ENCODE measurements at places on chromosomes 7 and 10.

GRCh38 chr10:74888962-74889661 lies 62.7 kb downstream of the KAT6B start:
- DNase-seq, result no peak

DNA sequence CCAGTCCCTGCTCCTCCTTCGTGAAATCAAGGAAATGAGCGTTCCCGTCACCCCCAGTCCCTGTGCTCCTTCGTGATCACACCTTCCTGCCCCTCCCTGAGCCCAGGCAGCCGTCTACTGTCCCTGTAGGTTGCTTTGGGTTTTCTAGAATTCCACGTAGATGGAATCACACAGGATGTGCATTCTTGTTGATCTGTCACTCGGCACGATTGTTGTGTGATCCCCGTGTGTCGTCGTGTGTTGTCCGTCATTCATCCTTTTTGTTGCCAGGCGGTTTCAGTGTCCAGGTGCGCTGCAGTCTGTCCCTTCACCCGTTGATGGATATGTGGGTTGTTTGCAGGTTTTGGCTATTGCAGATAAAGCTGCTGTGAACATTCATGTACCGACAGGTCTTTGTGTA lies 9.4 kb downstream of the MTG1 start:
- DNase-seq, result no peak

DNA sequence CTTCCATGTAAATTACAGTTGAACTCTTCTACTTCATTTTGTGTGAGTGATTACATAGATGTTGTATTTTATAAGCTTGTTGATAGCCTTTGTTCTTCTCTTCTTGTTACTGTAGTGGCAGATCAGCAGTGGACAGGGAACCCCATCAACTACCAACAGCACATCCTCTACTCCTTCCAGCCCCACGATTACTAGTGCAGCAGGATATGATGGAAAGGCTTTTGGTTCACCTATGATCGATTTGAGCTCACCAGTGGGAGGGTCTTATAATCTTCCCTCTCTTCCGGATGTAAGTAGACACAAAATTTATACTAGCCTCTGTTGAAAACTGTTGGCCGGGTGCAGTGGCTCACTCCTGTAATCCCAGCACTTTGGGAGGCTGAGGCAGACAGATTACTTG lies 110.7 kb downstream of the TRIM24 start:
- DNase-seq, result no peak

- DNase-seq, result no peak
Observed at GRCh38 chr7:156956727-156957126, 7.2 kb downstream of the NOM1 start.

DNA sequence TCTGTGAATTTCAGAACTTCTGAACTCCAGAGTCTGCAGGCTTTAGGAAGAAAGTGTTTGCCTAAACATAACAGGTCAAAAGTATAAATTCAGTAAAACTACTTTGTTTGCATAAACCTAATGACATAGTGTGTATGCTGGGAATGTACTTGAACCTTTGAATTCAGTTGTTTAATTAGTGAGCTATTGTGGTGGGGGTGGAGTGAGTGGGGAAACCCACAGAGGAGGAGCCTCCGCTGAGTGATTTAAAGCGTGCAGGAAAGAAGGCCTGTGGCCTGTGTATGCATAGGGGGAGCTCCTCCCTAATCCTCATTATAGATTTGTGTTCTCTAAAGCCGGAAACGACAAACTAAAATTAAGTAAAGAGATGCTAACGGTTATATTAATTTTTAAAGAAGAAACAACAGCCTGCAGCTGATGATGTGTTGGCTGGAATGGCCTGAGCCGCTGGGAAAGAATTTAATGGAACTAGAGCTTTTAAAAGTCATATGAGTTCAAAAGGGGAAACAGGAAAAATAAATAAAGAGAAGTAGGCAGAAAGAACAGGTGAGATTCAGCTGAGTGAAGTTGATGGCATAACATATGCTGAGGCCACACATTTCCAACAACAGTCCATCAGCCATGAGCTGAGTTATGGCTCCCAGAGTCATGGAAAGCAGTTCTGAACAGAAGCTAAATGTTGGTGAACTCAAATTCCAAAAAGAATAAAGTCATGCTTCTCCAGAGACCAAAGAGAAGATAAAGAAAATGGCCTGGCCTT lies 595.0 kb downstream of the GRM8 start:
- DNase-seq, result no peak

DNA sequence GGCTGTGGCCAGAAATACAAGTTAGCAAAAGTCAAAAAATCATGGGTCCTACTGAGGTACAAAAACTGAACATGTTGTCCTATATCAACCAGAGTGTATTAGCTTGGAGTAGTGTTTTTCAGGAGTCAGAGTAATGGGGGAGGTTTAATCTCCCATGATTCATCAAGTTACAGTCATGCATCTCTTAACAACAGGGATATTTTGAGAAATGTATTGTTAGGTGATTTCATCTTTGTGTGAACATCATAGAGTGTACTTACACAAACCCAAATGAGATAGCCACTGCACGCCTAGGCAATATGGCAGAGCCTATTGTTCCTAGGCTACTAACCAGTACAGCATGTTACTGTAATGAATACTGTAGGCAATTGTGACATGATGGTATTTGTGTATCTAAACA lies 14.9 kb upstream of the TES start:
- DNase-seq, result no peak

DNA sequence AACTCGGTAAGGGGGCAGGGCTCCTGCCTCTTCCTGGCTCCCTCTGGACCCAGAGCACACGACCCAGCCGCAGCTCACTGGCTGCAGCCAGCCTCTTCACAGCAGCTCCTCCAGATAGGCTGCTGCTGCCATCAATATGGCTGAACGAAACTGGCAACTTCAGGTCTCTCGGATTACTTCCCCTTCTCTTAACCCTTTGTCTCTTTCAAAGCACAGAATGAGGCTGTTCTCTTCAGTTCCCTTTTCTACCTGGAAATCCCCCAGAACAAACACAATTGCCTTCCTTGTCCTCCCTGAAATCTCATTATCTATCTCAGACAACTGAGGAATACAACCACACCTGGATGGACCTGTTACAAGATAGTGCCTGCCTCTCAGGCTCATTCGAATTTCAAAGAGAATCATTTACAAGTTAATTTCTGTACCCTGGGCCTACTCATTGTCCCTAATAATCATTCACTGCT lies 193.4 kb upstream of the MBL2 start:
- no peak for DNase-seq

DNA sequence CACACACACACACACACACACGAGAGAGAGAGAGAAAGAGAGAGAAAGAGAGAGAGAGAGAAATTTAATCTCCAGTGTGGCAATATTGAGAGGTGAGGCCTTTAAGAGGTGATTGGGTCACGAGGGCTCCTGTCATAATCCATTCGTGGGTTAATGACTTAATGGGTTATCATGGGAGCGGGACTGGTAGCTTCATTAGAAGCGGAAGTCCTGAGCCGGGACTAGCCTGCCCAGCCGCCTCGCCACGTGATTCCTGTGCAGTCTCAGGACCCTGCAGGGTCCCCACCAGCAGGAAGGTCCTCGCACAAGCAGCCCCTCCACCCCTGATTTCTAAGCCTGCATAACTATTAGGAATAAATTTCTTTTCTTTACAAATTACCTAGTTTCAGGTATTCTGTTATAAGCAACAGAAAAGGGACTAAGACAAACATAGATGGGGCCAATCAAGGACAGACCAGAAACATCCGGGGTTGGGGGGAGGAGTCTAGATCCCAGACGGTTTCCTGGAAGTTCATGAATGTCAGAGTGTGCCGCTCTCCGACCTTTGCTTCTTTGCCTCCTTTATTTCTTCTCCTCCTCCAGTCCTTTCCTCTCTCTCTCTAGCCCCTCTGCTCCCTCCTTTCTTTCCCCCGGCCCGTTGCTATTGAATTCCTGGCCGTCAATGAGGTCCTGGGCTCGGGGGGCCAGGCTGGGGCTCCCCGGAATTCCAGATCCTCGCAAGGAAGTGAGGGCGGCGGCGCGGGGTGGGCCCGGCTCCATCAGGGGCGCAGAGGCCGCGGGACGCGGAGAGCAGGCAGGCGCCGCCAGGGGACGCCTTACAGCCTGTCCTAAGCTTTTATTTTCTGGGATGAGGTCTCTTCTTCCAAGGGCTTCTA lies 146.8 kb downstream of the CYP26A1 start:
- no peak for DNase-seq

DNA sequence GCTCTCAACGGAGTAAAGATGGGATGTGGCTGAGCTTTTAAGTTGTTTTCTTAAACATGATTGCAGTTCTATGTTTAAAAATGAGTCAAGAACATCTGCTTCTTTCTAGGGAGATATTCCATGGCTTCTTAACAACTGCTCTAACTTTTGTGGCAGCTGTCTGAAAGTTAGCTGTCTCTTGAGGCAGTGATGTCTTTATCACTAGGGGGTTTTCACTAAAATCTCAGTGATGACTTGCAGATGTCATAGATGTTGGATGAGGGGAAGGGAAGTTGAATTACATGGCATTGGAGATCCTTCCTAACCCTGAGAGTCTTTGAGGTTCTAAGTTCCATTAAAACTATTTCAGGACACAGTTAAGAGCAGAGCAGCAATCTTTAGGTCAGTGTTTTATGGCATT lies 43.5 kb downstream of the PRKG1 start:
- no peak for DNase-seq

- DNase-seq, result no peak
Observed at GRCh38 chr7:70410134-70410750, 721.7 kb upstream of the GALNT17 start.

DNA sequence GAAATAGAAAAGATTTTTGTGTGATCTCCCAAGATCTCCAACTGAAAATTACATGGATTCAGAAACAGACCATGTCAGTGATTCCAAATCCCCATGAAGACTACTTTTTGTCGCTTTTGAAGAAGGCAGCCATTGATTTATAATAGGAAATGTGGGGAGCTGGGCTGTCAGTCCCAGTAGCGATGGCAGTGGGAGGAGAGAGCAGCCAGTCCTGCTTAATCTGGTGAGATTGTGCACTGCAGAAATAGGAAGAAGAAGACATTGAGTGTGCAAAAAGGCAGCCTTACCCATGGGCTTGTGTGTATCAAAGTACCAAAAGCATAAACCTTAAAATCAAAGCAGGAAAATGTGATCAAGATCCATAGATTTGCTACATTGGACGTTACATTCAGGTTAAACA lies 4.8 kb downstream of the ADRB1 start:
- DNase-seq, result no peak

DNA sequence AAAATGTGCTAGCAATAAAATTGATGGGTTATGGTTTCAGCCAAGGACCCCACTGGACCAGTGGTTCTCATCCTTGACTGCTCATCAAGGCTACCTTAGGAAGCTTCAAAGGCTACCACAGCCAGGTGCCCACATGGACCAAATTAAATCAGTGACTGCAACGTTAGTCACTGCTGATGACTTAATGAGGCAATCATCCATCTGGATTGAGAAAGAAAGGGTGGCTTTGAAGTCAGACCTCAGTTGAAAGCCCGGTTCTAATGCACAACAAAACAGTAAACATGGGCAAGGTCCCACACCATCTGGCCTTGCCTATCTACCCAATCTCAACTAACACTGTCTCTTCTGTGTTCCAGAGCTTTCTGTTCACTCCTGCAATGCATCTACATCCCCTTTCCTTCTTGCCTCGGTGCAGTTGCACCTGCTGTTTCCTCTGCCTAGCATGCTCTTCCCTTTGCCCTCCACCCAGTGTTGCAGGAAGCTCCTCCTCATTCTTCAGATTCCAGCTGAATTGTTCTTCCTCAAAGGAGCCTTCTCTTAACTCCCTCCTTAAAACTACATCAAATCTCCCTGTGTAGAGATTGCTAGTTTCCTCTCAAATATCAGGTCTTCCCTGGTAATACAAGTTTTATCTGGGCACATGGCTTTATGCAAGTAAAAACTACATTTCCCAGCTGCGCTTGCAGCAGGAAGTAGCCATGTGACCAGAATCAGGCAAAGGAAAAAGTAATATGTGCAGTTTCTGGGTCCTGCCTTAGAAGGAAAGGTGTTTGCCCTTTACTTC lies 10.3 kb upstream of the KCNK18 start:
- no peak for DNase-seq

GRCh38 chr7:86598721-86599120 lies 45.0 kb upstream of the GRM3 start:
- no peak for DNase-seq

GRCh38 chr10:118698421-118698820 lies 56.3 kb downstream of the CACUL1 start:
- no peak for DNase-seq

DNA sequence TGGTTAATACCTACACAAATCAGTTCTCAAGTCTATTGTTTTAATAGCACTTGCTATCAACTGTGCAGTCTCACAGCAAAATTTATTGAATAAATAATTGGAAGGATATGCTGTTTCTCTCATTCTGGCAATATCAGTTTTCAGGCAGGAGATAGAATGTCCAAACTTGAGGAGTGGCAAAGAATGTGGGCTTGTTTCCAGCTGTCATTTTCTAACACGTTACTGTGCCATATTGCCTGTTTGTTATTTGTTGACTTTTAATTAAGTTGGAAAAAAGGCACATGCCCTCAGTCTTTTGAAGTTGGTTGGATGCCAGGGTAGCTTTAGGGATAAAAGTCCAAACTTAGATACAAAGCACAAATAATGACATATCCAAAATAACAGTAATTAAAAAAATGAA lies 52.2 kb downstream of the MAGI2 start:
- DNase-seq, result no peak

DNA sequence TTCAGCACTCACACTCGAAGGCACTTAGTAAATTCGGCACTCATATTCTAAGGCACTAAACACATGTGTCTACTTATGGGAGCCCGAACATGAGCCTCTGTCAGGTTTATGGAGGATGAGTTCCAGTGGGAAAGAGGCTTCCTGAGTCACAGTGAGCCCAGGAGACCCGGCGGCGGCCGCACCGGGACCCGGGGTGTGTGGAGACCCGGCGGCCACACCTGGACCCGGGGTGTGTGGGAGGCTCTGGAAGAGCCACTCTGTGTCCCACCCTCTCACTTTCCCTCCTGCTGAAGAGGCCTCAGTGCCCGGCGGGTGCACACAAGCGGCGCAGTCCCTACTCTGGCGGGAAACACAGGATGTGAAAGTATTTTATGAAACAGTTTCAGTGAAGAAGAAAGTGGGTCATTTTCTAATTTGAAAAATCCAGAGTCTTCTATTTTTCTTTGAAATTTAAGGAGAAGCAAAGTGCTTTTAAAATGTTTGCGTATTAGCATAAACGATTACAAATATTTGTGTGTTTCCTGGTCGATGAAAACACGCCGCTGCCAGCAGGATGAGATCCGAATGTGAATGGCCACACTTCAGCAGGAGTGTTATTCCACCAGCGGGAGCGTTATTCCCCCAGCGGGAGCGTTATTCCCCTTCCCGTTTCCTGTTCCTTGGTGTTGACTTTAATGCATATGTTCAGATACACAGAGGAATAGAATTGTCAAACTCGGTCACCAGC lies 625.1 kb downstream of the DNAJB6 start:
- no peak for DNase-seq

DNA sequence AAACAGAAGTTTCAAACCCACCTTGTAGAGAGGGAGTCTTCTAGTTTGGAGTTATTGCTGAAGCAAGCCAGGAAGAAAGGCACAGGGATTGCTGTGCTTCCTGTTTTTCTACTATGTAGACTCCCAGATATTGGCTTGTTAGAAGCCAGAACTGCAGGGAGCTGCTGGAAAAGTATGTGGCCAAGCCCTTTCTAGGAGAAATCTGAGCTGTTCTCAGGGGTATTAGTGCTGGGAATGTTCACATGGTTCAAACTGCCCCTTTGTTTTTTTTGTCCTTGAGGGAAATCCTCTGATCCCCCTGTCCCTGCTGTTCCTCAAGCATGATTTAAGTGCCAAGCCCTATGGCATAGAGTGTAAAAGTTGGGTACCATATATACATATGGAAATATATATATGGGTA lies 184.0 kb downstream of the CCDC7 start:
- no peak for DNase-seq
